ENCODE measurements at places on chromosomes 2 and 18.

- peak; percentile 73 for DNase-seq
These were observed 73.3 kb upstream of the SP3 start for GRCh38 chr2:174038462-174038861.

- DNase-seq = no peak
These were observed 71.6 kb downstream of the ANKRD62 start for GRCh38 chr18:12165038-12165768.

GRCh38 chr2:158414538-158414937, 42.0 kb downstream of the CCDC148 start:
- DNase-seq = no peak

GRCh38 chr2:44009136-44009735, 13.4 kb upstream of the LRPPRC start:
- no peak for DNase-seq

- no peak for DNase-seq
These were observed 6.4 kb downstream of the SH3YL1 start for GRCh38 chr2:257429-257828.

GRCh38 chr18:59455728-59456276, 96.7 kb upstream of the LMAN1 start:
- no peak for DNase-seq

DNA sequence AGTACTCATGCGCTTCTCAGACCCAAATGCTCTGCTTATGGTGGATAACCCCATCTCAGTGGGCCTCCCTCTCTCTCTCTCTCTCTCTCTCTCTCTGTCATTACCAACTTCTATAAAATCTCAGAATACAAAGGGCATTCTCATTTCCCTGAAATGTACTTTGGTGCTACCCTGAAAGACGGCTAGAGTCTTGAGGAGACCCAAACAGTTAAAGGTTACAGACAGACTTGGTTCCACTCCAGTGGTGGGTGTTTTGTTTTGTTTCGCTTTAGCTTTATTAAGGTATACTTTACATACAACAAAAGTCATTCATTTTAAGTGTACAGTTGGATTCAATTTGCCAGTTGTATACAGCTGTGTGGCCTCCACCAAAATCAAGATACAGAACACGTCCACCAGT, 60.9 kb downstream of the BCL11A start:
- no peak for DNase-seq

GRCh38 chr2:217802266-217802665, 200.5 kb downstream of the TNS1 start:
- no peak for DNase-seq

DNA sequence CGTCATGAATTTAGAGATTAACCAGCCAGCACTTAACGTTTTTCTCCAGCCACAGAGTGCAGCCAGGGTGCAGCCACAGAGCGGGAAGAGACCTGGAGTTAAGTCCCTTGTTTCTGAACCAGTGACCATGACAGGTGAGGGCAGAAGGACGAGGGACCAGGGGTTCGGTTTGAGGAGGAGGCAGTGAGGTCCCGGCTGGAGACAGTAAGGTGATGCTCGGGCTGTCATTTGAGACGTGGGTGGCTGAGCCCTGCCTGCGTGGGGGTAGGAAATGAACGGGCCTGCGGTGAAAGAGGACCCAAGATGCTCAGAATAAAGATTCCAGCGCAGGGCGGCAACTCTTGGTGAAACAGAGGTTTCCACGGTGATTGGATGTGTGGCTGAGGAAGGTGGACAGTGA, 205.9 kb downstream of the SNTG2 start:
- no peak for DNase-seq

DNA sequence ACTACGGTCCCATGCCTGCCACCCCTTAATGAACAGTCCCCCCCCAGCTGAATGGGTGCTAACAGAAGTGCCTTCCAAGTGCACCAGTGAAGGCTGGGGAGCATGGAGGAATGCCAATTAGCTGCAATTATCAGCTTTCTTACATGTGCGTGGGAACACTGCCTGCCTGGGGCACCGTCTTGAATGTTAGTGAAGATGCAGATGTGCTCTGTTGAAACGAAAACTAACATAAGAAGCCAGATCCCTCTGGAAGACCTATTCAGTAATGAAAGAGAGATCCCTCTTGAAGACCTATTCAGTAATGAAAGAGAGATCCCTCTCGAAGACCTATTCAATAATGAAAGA, 154.5 kb downstream of the CLIP4 start:
- DNase-seq = no peak

GRCh38 chr2:120283649-120284048, 31.0 kb downstream of the RALB start:
- DNase-seq = no peak

GRCh38 chr2:120210270-120210693, 12.9 kb downstream of the TMEM185B start:
- DNase-seq = peak; percentile 48
